Activated CD8-positive, alpha-beta T cell treated with anti-CD3 and anti-CD28 coated beads, Interleukin-2, amount 10 ng/mL, durations not matched to agents 7 days and 5 days (primary cell): ENCODE measurements at places on chromosomes 7 and 10. TPM values are rescaled to one million over a fixed set of nuclear protein-coding genes. Genes with fewer than 3 reads are reported as not detected.

PKD2L1 gene
- total RNA-seq, result 0.10 TPM

FGF8 gene
- not detected for total RNA-seq

CEP55 gene
- 81.1 TPM for total RNA-seq

SH2D4B gene
- total RNA-seq, result 0.21 TPM

PLAC9 gene
- not detected for total RNA-seq

C10orf53 gene
- not detected for total RNA-seq

ZMIZ2 gene
- total RNA-seq, result 80.7 TPM

VIPR2 gene
- not detected for total RNA-seq

KDM7A gene
- 3.9 TPM for total RNA-seq

HOXA3 gene
- not detected for total RNA-seq

PRPS1L1 gene
- not detected for total RNA-seq

UCMA gene
- not detected for total RNA-seq

AKR1E2 gene
- total RNA-seq, result 6.5 TPM

GPR15LG gene
- not detected for total RNA-seq

FOXP2 gene
- total RNA-seq, result not detected

MPLKIP gene
- total RNA-seq, result 34.2 TPM

LANCL2 gene
- 8.5 TPM for total RNA-seq

MMD2 gene
- not detected for total RNA-seq

STEAP1 gene
- not detected for total RNA-seq

MINDY3 gene
- 16.5 TPM for total RNA-seq

SYCE1 gene
- 0.21 TPM for total RNA-seq

TMEM273 gene
- total RNA-seq, result 24.4 TPM

HTRA1 gene
- total RNA-seq, result not detected

RPEL1 gene
- not detected for total RNA-seq

IKZF1 gene
- 370 TPM for total RNA-seq

TRPV6 gene
- total RNA-seq, result not detected

NCF1 gene
- total RNA-seq, result 3.0 TPM

SLC39A12 gene
- not detected for total RNA-seq

NRP1 gene
- total RNA-seq, result 0.11 TPM

CTAGE8 gene
- 2.2 TPM for total RNA-seq

NAMPT gene
- 69.3 TPM for total RNA-seq

IFIT3 gene
- total RNA-seq, result 43.7 TPM

SVOPL gene
- total RNA-seq, result 4.3 TPM

SPDYE16 gene
- 0.18 TPM for total RNA-seq

ENO4 gene
- total RNA-seq, result not detected

ZSCAN25 gene
- total RNA-seq, result 36.3 TPM

CNTNAP2 gene
- total RNA-seq, result not detected

UTF1 gene
- total RNA-seq, result not detected

OR2A5 gene
- not detected for total RNA-seq

CCL26 gene
- total RNA-seq, result not detected

HTR7 gene
- not detected for total RNA-seq

THNSL1 gene
- total RNA-seq, result 4.2 TPM

CYP26A1 gene
- not detected for total RNA-seq

CLDN3 gene
- not detected for total RNA-seq

ADAM8 gene
- total RNA-seq, result 69.9 TPM

IDI2 gene
- total RNA-seq, result not detected

BMI1 gene
- total RNA-seq, result 26.4 TPM

SPDYE8 gene
- total RNA-seq, result not detected

RARRES2 gene
- not detected for total RNA-seq

TEX36 gene
- not detected for total RNA-seq

HYAL4 gene
- total RNA-seq, result not detected
